Myocyte (in vitro differentiated cells): ENCODE measurements at places on chromosomes 4 and X. TPM values are rescaled to one million over a fixed set of nuclear protein-coding genes. Genes with fewer than 3 reads are reported as not detected.

SLC25A53 gene
- total RNA-seq, result 3.9 and 5.3 TPM in 2 replicates

GABRG1 gene
- total RNA-seq, result not detected in 2 replicates

LONRF3 gene
- 1.5 and 1.8 TPM in 2 replicates for total RNA-seq

GRIA2 gene
- total RNA-seq, result not detected in 2 replicates

MAGEC2 gene
- not detected in 2 replicates for total RNA-seq

CMC4 gene
- total RNA-seq, result 17.4 and 25.2 TPM in 2 replicates

CTAG2 gene
- not detected in 2 replicates for total RNA-seq

TMPRSS11E gene
- 0.11 TPM in 1 of 2 replicates, not detected in the other for total RNA-seq

RENBP gene
- 2.5 and 2.7 TPM in 2 replicates for total RNA-seq

FAT4 gene
- total RNA-seq, result 9.7 and 14.3 TPM in 2 replicates

ATP1B4 gene
- total RNA-seq, result 2.5 and 58.0 TPM in 2 replicates

CSAG3 gene
- not detected in 2 replicates for total RNA-seq

TCEAL6 gene
- not detected in 2 replicates for total RNA-seq

SEPSECS gene
- 5.3 and 6.0 TPM in 2 replicates for total RNA-seq

TBC1D25 gene
- total RNA-seq, result 8.4 and 8.6 TPM in 2 replicates

MAGEC3 gene
- total RNA-seq, result not detected in 2 replicates

CCNA2 gene
- total RNA-seq, result 1.3 and 1.8 TPM in 2 replicates

EDA2R gene
- total RNA-seq, result 34.5 and 37.7 TPM in 2 replicates

TADA2B gene
- 20.6 and 21.7 TPM in 2 replicates for total RNA-seq

PTCHD1 gene
- total RNA-seq, result 0.03 and 0.16 TPM in 2 replicates

SPARCL1 gene
- 0.26 and 0.80 TPM in 2 replicates for total RNA-seq

GLRA2 gene
- total RNA-seq, result not detected in 2 replicates

GPR82 gene
- not detected in 2 replicates for total RNA-seq

LNX1 gene
- 20.4 and 35.3 TPM in 2 replicates for total RNA-seq

FGFBP1 gene
- not detected in 2 replicates for total RNA-seq

SPACA5B gene
- total RNA-seq, result not detected in 2 replicates

POF1B gene
- not detected in 2 replicates for total RNA-seq

KLHL8 gene
- total RNA-seq, result 8.4 and 10.1 TPM in 2 replicates

ODAM gene
- total RNA-seq, result not detected in 2 replicates

IL2RG gene
- 3.4 and 12.2 TPM in 2 replicates for total RNA-seq

ARHGEF6 gene
- 59.1 and 65.5 TPM in 2 replicates for total RNA-seq

SNCA gene
- 0.19 TPM in 1 of 2 replicates, not detected in the other for total RNA-seq

IL1RAPL2 gene
- 0.03 TPM in 1 of 2 replicates, not detected in the other for total RNA-seq

SLC49A3 gene
- 0.10 TPM in 1 of 2 replicates, not detected in the other for total RNA-seq

CDKL5 gene
- 4.9 and 5.0 TPM in 2 replicates for total RNA-seq

RRH gene
- total RNA-seq, result 0.08 TPM in 1 of 2 replicates, not detected in the other

GABRE gene
- total RNA-seq, result 0.78 and 0.94 TPM in 2 replicates

CITED1 gene
- total RNA-seq, result 1.5 and 1.7 TPM in 2 replicates

HSFX2 gene
- not detected in 2 replicates for total RNA-seq

OPRPN gene
- not detected in 2 replicates for total RNA-seq

FAM47B gene
- total RNA-seq, result not detected in 2 replicates

NXF3 gene
- total RNA-seq, result 0.26 and 0.75 TPM in 2 replicates

ARSJ gene
- 12.5 and 12.8 TPM in 2 replicates for total RNA-seq

CLGN gene
- not detected in 2 replicates for total RNA-seq

MND1 gene
- total RNA-seq, result 1.2 TPM in 1 of 2 replicates, not detected in the other

VCX3A gene
- not detected in 2 replicates for total RNA-seq

TEX11 gene
- total RNA-seq, result not detected in 2 replicates

ITM2A gene
- 0.21 TPM in 1 of 2 replicates, not detected in the other for total RNA-seq

FREM3 gene
- total RNA-seq, result not detected in 2 replicates

CENPVL1 gene
- total RNA-seq, result 0.24 TPM in 1 of 2 replicates, not detected in the other

CTAG1B gene
- not detected in 2 replicates for total RNA-seq

SPIN4 gene
- 4.3 and 4.6 TPM in 2 replicates for total RNA-seq

COL25A1 gene
- total RNA-seq, result 25.0 and 85.7 TPM in 2 replicates

TRAM1L1 gene
- total RNA-seq, result 5.7 and 6.2 TPM in 2 replicates

CWH43 gene
- total RNA-seq, result not detected in 2 replicates
